ENCODE measurements at places on chromosomes 5 and 9.

- no peaks in the 10 kb centered on the region for H3K36me3 ChIP-seq
- no peaks in the 10 kb centered on the region for H3K27me3 ChIP-seq
- H3K27ac ChIP-seq: no peak overlapping the region
- no peak overlapping the region for H3K4me3 ChIP-seq
- H3K4me1 ChIP-seq: no peaks in the 10 kb centered on the region
These were observed 21.5 kb upstream of the ARHGAP26 start for GRCh38 chr5:142748568-142749249.

GRCh38 chr5:54766748-54767147, 218.6 kb downstream of the ESM1 start:
- H3K27me3 ChIP-seq: no peaks in the 10 kb centered on the region
- H3K27ac ChIP-seq: no peak overlapping the region
- no peaks in the 10 kb centered on the region for H3K36me3 ChIP-seq
- H3K4me1 ChIP-seq: peaks cover 1% of the 10 kb centered on the region
- no peak overlapping the region for H3K4me3 ChIP-seq

DNA sequence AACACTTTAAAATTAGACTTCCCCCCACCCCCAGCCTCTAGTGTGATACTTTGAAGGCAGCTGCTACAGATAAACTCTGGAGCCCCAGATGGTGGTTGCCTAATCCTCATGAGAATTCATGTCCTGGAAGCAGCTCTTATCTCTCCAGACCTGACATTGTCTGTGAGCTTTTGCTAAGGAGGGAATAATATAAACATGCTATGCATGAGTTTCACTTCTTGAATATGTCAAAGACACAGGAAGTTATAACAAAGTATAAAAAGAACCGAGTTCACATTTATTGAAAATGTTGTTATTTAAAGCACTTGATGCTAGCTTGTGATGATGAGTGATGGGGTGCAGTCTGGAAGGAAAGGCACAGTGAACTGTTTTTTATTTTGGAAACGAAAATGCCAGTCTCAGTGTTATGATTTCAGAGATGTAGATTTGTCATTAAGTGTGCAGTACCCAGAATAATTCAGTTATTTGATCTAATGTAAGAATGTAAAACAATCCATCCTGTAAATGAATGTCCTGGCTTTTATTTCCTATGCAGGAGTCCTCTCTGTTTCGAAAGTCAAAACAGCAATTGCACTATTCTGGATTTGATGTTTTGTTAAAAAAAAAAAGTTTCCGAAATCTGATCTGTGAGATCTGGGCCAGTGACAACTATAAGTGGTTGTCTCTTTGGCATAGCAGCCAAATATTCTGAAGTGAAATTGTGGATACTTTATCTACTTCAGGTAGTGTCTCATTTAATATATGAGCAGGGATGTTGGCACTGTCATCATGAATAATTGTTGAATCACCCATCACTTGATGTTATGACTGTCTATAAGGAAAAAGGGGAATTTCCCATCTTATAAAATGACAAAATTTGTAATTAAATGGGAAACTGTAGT, 77.0 kb downstream of the ZCCHC7 start:
- no peaks in the 10 kb centered on the region for H3K27me3 ChIP-seq
- H3K36me3 ChIP-seq: no peaks in the 10 kb centered on the region
- peak; percentile 45 for DNase-seq
- H3K4me1 ChIP-seq: peaks cover 7% of the 10 kb centered on the region

DNA sequence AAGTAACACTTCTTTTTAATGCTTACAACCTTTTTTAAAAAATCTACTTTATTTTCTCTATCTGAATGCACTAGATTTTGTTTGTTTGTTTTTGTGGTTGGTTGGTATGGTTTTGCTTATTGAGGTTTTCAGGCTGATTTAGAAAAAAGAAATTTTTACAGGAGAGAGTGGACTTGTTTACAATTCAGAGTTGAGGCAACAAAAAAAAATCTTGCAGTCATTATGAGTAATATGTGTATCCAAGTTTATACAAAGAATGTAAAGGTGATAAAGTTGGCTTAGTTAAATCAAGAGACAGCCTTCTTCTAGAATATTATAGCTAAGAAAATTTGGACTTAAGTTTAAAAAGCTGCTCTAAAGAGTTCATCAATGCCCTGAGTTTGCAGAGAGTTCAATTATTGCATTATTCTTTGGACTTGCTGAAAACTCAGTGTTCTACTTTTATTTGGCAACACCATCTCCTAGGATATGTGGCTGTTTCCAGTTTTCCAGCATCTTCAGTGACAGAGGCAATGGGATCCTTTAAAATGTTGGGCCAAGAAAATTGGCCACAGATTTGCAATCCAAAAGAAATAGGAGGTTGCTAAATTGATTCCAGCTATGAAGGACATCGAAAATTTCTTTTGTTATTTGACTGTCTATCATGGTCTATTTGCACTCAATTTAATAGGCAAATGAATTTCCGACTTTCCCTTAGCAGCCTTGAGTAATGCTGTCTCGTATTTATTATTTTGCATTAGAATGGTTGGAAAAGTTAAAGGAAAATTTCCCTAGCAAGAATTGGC, 10.7 kb downstream of the STK32A start:
- H3K27ac ChIP-seq: no peak overlapping the region
- H3K27me3 ChIP-seq: no peaks in the 10 kb centered on the region
- no peaks in the 10 kb centered on the region for H3K4me1 ChIP-seq
- no peak overlapping the region for H3K4me3 ChIP-seq
- no peak for DNase-seq

DNA sequence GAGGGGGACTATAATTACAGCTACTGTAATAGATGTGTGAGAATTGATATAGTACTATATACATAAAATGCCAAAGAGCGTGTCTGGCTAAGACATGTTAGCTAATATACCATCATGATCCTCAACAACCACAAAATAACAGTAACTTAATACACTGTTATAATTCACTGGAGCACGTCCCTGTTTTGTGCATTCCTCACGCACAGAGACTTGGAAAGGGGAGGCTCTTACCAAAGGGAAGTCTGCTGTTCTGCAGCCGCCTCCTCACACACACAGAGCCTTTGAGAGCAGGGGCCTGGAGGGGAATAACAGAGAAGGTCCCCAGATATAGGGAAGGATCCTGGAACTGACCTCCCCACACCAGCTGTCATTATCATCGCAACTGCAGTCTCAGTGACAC, 97.3 kb downstream of the ANKRD18A start:
- no peak overlapping the region for H3K27ac ChIP-seq
- no peak overlapping the region for H3K4me3 ChIP-seq
- H3K36me3 ChIP-seq: no peaks in the 10 kb centered on the region
- no peaks in the 10 kb centered on the region for H3K4me1 ChIP-seq
- H3K27me3 ChIP-seq: no peaks in the 10 kb centered on the region

DNA sequence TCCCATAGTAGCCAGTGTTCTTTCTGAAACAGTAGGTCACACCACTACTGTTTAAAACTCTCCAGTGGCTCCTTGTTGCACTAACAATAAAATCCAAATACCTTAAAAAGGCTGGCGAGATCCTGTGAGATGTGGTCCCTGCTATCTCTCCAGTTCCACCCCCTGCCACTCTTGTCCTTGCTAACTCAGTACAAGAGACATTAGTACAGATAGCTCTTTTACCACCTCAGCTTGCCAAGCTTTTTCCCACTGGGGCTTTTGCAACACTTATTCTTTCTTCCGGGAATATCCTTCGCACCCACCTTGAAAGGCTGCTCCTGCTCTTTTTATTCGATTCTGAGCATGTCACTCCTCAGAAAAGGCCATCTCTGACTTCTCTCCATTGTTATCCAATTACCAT, 14.9 kb downstream of the NIPSNAP3B start:
- H3K27me3 ChIP-seq: no peaks in the 10 kb centered on the region
- DNase-seq: no peak
- peaks cover 2% of the 10 kb centered on the region for H3K36me3 ChIP-seq
- peaks cover 5% of the 10 kb centered on the region for H3K4me1 ChIP-seq
- H3K4me3 ChIP-seq: no peak overlapping the region

GRCh38 chr9:29319736-29320513, 1746.6 kb upstream of the C9orf72 start:
- no peaks in the 10 kb centered on the region for H3K27me3 ChIP-seq
- H3K27ac ChIP-seq: no peak overlapping the region
- H3K4me1 ChIP-seq: no peaks in the 10 kb centered on the region
- no peaks in the 10 kb centered on the region for H3K36me3 ChIP-seq

DNA sequence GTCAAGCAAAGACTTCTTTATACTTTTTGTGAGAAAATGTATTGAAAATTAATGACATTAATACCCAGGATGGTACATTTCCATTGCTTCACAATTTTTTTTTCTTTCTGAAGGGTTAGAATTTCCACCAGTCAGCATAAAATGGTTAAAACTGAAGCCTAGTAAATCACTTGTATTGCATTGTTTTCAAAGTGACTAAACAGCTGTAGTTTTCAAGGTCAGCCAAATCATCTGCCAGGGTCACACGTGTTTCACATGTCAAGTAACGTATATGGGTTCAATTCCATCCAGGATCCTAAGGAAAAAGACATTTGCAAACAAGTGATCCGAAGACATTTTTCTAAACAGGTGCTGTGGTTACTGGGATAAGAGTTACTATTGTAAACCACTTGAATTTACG, 574.2 kb downstream of the RAB3C start:
- H3K27me3 ChIP-seq: no peaks in the 10 kb centered on the region
- H3K27ac ChIP-seq: no peak overlapping the region
- peak; percentile 36 for DNase-seq
- no peaks in the 10 kb centered on the region for H3K4me1 ChIP-seq
- H3K36me3 ChIP-seq: no peaks in the 10 kb centered on the region

GRCh38 chr9:21812415-21812814, 10.0 kb downstream of the MTAP start:
- no peak overlapping the region for H3K4me3 ChIP-seq
- peaks cover 8% of the 10 kb centered on the region for H3K4me1 ChIP-seq
- peak; percentile 76 for DNase-seq
- H3K27me3 ChIP-seq: no peaks in the 10 kb centered on the region

DNA sequence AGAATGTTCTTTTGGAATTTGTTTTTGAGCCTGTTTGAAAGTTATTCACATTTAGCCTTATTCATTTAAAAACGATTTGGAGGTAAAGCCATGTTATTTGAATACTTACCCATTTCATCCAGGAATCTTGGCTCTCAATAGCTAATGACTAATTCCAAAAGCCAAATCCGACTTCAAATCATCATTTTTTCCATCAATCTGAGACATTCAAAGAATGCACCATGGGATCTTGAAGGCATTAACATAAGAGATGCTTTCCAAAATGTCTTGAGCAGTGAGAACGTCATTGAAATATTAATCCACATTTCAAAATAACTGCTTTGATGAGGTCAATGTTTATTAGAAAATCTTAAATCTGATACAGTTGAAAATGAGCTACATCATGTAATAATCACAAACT, 617.0 kb upstream of the RORB start:
- H3K4me1 ChIP-seq: no peaks in the 10 kb centered on the region
- no peak overlapping the region for H3K27ac ChIP-seq
- no peak overlapping the region for H3K4me3 ChIP-seq
- no peaks in the 10 kb centered on the region for H3K27me3 ChIP-seq
- peak; percentile 59 for DNase-seq

DNA sequence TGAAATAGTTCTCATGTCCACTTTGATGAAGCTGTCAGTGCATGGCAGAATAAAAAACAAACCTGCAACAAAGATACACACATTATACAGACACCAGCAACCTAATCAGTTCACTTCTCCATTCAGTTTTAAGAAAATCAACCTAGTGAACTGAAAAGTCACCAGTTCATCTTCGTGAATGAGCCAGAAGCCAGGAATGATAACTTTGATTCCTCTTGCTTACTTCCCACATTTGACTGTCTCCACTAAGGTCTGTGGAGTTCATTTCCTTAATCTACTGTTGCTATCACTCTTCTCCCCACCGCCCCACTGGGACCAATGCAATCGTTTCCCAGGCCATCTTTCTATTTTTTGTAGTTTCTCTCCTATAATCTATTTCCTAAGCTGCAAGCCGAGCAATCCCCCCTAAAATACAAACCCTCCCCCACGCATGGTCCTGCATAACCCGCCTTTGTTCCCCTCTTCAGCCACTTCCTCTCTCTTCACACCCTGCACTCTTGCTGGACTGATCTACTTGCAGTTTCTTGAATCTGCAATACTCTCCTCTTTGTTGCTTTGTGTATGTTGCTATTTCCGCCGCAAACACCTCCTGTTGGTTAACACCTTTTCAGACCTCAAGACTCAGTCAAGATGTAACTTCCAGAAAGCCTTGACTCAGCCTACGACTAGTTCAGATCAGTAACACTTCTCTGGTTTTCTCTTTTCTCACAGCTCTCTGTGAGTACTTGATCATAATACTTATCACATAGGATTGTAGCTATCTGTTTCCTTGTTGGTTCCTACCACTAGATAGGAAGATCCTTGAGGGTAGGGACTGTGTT, 16.6 kb downstream of the STOM start:
- H3K36me3 ChIP-seq: peaks cover 11% of the 10 kb centered on the region
- H3K4me3 ChIP-seq: no peak overlapping the region
- H3K4me1 ChIP-seq: peaks cover 54% of the 10 kb centered on the region
- H3K27ac ChIP-seq: peak overlapping the region; percentile 21
- no peak for DNase-seq

DNA sequence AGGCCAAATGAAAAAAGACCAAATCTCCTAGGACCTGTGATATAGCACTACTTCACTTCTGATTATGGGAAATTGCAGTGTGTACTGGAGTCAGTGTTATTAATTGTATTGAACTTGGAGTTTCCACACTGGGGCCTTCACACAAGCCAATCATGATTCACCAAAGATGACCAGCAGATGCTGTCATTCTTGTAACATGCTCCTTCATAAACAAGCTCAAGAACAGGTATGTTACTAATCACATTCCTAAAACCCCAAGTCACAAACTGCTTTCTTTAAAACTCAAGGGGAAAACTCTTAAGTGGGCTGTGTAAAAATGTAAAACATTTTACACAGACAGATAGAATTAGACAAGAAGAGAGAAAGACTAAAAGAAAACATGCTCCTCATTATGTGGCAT, 5.6 kb downstream of the KLHL3 start:
- peak; percentile 82 for DNase-seq
- no peaks in the 10 kb centered on the region for H3K4me1 ChIP-seq
- H3K27me3 ChIP-seq: no peaks in the 10 kb centered on the region
- H3K4me3 ChIP-seq: no peak overlapping the region
- no peaks in the 10 kb centered on the region for H3K36me3 ChIP-seq
- no peak overlapping the region for H3K27ac ChIP-seq

DNA sequence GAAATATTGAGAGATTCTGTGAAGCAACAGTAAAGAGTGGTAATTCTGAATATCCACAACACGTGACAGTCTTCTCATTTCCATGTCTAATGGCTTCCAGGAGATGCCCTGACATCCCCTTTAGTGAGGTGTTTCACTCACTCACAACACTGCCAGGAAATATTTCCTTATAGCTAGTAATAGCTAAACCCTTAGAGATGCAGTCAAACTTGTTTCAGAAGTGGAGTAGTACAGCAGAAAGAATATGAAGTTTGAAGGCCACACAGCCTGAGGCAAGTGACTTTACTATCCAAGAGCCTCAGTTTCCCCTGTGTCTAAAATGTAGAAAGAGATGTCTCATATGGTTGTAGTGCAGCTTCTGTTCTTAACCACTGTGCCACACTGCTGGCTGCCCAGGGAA, 139.2 kb downstream of the CDK5RAP2 start:
- peaks cover 15% of the 10 kb centered on the region for H3K4me1 ChIP-seq
- H3K4me3 ChIP-seq: no peak overlapping the region

DNA sequence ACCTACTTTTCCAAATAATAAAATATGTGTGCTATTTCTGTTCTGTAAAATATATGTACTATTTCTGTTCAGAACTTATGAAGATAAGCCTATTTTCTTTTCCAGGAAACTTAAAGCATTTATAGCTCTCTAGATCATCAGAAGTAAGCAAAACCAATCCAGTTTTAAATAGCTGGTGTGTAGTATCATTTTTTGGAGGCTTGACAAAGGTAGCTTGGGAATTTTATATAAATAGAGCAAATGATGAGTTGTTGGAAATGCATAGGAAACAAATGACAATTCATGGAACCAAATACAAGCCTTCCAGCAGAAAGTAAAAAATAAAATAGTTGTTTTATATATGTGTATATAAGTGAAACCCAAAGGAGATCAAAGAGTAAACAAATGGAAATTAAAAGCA, 1038.1 kb upstream of the ARRDC3 start:
- no peak for DNase-seq
- H3K4me1 ChIP-seq: no peaks in the 10 kb centered on the region
- H3K36me3 ChIP-seq: no peaks in the 10 kb centered on the region

All from fibroblast of lung (primary cell).